ENCODE measurements at places on chromosomes 12 and 14.

- no peak for DNase-seq
These were observed 50.5 kb downstream of the CFAP251 start for GRCh38 chr12:121968876-121969275.

GRCh38 chr14:101815994-101816393 lies 54.5 kb downstream of the PPP2R5C start:
- DNase-seq = no peak

DNA sequence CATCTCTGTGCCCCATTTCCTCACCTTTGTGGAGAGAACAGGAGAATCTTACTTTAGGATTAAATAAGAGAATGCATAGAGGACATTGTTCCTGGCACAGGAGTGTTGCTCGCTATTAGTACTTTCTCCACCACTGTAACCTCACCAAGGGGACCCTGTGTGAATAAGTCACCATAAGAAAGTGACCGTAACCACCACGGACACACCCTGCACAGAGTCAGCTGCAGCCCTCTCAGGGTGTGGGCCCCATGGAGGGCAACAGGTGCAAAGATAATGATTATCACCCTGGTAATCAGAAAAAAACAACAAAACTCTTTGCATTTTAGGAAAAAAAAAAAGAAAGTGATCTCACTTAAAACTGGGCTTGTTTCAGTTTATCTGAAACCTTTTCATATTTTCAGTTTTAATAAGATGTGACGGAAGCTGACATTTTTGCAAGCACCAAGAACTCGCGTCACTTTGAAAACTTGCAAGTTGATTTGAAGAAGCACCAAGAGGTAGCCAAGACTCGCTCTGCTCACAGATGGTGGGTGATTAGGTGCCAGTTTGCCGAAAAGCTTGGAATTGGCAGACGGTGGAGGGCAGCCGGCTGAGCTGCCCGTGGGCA lies 87.0 kb upstream of the VRK1 start:
- no peak for DNase-seq

GRCh38 chr14:75597149-75597548 lies 18.7 kb downstream of the FLVCR2 start:
- DNase-seq = no peak

DNA sequence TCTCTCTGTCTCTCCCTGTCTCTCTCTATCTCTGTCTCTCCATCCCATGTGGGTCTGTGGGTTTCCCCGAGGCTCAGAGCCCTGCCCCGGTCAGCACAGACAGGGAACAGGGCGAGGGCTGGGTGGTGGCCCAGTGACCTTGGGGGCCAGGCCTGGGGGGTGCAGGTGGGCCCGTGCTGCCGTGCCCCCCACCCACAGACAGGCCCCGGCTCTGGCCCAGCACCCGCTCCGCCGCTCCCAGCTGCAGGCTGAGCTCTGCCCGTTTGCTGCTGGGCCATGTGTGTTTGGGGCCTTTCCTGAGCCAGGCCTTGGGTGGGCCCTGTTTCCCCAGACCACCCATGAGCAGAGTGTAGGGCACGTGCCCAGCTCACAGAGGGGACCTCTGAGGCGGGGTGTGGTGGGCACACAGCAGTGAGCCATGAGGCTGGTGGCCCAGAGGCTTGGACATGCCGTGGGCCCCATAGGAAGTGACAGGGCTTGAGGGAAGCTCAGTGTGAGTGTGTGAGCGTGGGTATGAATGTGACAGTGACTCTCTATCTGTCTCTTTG lies 51.0 kb downstream of the TMEM121 start:
- DNase-seq = no peak

- DNase-seq = no peak
These were observed 198.6 kb downstream of the GXYLT1 start for GRCh38 chr12:41946106-41946505.

Data from fibroblast of skin of scalp (primary cell).